ENCODE measurements at places on chromosomes 13 and 19. TPM values are rescaled to one million over a fixed set of nuclear protein-coding genes. Genes with fewer than 3 reads are reported as not detected.

GRCh38 chr13:106633321-106633720 lies 65.4 kb upstream of the ARGLU1 start:
- no peak for DNase-seq

GRCh38 chr19:31002518-31003244 lies 346.6 kb downstream of the TSHZ3 start:
- DNase-seq, result no peak

- DNase-seq, result no peak
Observed at GRCh38 chr13:72638059-72638815, 89.2 kb downstream of the MZT1 start.

DNA sequence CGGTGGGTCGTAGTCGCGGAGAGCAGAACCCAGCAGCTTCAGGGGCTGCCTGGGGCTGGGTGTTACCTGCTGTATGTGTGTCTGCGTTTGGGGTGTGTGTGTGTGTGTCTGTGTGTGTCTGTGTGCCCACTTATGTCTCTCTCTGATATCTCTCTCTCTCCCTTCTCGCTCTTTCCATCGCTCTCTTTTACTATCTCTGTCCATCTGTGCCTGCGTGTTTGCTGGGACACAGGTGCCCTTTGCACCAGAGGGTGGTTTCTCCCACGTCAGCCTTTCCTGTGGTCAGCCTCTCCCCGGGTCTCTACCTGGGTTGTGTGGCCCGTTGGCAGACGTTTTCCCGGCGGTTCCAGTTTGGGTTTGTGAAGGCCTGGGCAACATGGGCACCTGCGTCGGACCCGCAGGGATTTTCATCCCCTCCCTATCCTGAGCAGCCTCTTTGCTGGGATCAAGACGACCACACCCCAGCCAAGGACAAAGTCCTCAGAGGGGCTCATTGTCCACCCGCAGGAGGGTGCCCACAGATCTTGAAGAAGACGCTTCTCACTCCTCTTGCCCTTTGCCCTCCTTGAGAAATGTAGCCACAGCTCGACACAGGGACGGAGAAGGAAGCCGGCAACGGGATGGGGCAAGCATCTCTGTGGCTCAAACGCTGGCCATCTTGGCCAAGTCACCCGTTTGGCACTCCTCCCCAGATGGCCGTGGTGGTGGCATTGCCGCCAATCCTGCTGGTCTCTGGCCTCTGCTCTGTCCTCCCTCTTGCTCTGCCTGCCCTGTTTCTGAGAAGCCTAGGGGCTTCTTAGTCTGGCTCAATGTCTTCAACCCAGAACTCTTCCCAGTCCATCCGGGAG lies 43.3 kb downstream of the ZNF146 start:
- peak; percentile 63 for DNase-seq

DNA sequence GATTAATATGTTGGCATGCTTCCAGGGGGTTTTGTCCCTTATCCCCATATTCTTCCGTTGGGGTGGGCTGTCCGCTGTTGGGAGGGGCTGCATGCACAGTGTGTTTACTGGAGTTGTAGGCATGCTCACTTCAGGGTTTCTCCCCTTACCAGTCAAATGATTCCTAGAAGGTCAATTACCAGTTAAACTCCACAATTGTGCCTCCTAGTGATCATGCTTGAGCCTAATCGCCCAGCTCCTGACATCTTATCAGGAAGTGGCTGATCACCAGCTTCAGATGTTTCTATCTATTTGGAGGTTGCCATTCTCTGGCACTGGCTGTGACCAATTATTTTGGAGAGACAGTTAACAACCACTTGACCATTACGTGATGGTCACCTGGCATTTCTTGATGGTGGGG lies 1090.0 kb downstream of the SLITRK5 start:
- no peak for DNase-seq

DNA sequence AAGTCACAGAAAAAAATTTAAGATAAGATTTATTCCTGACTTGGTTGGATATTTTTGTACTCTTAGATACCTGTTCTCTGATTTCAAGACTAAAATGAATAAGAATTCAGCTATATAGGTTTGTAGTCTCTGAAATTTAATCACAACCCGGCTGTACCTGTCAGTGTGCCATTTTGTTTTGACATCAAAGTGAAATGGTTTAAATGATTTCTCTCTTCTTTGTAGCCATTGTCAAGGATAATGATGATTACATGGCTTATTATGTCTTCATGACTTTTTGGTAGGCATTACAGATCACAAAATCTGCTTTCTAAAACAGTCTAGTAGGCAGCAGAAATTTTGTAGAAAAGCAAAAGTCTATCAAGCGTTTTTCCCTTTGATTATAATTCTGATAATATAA lies 72.5 kb downstream of the PCDH17 start:
- DNase-seq, result no peak

DNA sequence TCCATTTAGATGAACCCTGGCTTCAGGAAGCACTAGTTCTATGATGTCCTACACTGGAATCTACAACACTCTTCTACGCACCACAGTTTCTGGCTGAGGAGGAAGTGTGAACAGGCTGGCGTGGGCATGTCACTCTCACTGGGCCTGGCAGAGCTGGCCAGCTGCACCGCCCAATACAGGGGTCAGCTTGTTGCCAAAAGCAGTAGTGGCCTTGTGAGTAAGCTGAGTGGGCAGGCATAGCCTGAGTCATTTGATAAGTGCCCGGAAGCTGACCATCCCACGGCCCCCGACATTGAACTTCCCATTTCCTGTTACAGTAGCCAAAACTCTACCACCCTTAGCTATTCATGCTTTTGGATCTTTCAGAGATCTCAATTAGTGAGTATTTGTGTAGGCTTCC lies 240.9 kb upstream of the SERP2 start:
- DNase-seq, result no peak

DNA sequence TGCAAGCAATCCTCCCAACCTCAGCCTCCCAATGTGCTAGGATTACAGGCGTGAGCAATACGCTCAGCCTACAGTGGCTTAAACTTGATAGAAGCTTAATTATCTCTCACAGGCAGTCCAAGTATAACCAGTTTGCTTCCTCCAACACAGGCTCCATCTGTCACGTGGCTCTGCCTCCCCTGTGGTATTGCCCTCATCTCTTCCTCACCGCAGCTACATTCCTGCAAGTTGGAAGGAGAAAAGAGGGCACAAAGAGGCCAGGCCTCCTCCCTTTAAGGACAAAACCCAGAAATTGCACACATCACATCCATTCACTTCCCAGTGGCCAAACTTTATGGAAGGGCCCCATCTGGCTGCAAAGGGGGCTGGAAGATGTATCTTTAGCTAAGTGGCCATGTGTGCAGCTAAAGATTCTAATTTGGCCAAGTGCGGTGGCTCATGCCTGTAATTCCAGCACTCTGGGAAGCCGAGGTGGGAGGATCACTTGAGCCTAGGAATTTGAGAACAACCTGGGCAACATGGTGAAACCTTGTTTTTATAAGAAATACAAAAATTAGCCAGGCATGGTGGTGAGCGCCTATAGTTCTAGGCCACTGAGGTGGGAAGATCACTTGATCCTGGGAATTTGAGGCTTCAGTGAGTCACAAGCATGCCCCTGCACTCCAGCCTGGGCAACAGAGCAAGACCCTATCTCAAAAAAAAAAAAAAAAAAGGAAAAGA lies 3.1 kb upstream of the SDHAF1 start:
- DNase-seq, result no peak

DNA sequence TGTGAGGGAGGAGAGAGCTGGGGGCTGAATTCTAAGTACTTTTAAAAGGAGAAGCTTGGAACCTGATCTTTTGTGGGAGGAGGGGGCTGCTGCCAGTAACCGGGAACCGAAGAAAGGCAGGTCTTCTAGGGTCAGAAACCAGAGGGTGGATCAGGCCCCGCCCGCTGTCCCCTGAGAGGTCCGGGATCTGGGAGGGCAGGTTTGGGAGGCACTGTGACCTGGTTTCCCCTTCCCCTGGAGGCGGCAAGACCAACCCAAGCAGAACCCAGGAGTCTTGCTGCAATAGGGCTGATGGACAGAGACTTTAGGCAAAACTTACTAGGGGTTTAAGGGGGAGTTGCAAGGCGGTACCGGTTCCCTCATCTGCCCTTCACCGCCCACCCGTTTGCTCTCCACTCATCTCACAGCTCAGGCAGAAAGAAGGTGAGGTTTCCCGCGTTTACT lies 707 bp upstream of the KLK8 start:
- no peak for DNase-seq

DNA sequence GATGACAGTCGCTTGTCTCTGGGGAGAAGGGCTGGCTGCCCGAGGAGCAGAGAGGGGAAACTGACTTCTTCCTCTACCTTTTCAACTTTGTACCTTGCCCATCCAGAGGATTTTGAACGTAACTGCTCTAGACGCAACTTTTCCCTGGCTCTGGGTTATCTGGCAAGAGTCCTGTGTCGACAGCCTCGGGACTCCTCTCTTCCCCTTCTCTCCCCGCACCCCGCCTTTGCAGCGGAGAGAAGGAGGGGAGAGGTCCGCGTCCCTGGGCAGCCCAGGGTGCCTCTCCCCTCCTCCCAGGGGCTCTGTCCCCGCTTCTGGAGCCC lies 574 bp downstream of the SH3GL1 start:
- DNase-seq, result no peak

GRCh38 chr19:45045671-45046353 lies 7.0 kb downstream of the CLASRP start:
- DNase-seq, result no peak

GRCh38 chr13:63184693-63185092 lies 1769.0 kb upstream of the PCDH20 start:
- DNase-seq, result no peak

- no peak for DNase-seq
Observed at GRCh38 chr13:91904597-91904996, 506.2 kb downstream of the GPC5 start.

DNA sequence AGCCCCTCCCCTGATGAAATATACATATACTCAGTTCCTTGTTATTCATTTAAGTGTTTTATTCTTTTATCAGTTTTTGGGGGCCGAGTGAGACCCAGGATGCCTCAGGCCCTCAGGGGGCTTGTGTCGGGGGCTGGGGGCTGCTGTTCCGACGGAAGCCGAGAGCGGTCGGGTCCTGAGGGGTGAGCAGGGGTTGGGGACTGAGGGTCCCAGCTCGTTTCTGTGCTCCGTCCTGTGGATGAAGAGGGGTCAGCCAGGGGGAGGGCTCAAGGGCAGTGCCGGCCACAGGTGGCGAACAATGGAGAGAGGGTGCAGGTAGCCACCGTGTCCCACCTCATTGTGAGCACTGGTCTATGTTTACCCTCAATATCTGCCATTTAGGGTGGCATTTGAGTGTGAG lies 1.9 kb downstream of the PCP2 start:
- no peak for DNase-seq

GRCh38 chr13:92537471-92537870 lies 689.1 kb upstream of the GPC6 start:
- no peak for DNase-seq

GRCh38 chr13:43274881-43275280 lies 251.5 kb downstream of the DNAJC15 start:
- DNase-seq, result no peak

DNA sequence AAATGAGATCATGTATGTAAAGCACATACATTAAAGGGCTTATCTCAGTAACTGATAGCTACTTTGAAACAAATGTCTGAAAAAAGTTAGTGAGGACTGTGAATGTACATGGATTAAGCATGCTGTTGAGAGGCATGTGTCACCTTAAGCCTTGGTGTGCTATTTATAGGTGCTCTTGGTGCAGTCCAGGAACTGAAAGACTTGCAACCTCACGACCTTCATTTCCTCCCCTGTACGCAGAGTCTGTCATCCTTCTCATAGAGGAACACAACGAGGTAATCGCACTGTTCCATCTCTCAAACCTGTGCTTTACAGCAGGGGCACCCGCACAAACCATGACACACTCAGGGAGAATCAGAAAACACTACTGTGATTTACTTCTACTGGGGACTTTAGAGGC lies 65.6 kb downstream of the UFM1 start:
- no peak for DNase-seq

DNA sequence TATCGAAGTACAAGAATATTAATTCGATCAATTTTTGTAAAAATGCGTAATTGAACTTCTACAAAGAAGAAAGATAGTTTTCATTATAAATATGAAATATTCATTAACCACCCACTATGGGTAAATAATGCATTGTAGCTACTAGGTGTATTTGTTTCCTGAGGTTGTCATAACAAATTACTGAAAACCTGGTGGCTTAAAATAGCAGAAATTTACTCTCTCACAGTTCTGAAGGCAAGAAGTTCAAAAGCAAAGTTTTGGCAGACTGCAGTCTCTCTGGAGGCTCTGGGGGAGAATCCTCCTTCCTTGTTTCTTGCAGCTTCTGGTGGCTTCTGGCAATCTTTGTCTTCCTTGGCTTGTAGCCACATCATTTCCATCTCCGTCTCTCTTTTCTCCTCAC lies 99.2 kb upstream of the MIR17HG start:
- DNase-seq, result no peak

DNA sequence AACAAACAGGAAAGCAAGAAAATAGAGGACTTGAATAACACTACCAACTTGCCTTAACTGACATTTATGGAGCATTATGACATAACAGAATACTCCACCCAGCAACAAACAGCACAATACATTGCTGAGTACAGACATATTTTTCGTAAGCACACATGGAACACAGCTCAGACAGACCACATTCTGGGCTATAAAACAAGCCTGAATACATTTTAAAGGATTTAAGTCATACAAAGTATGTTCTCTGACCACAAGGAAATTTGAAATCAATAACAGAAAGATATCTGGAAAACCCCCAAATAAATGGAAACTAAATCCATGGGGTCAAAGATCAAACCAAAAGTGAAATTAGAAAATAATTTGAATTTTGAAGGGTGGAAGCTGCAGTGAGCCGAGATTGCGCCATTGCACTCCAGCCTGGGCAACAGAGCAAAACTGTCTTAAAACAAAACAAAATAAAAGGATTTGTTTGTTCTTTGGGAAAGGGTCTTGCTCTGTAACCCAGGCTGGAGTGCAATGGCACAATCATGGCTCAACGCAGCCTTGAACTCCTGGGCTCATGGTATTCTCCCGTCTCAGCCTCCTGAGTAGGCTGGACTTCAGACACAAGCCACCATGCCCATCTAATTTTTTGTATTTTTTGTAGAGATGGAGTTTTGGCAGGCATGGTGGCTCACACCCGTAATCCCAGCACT lies 5.6 kb downstream of the ZDHHC20 start:
- no peak for DNase-seq

GRCh38 chr19:46621191-46622117 lies 3.4 kb downstream of the PTGIR start:
- DNase-seq, result no peak

- DNase-seq, result no peak
Observed at GRCh38 chr13:59458908-59459579, 704.7 kb downstream of the DIAPH3 start.

The HCST gene
- 1.3 TPM for total RNA-seq

The MEIOSIN gene
- not detected for total RNA-seq

The SBK2 gene
- not detected for total RNA-seq

The PSG1 gene
- not detected for total RNA-seq

The ADAMTS10 gene
- total RNA-seq, result 6.4 TPM

The FLT3LG gene
- total RNA-seq, result 2.0 TPM

The ZNF222 gene
- 6.7 TPM for total RNA-seq

The STXBP2 gene
- 108 TPM for total RNA-seq

The RNASEH2B gene
- 37.8 TPM for total RNA-seq

The FCAR gene
- not detected for total RNA-seq

The SLC25A41 gene
- total RNA-seq, result 1.1 TPM

The BBC3 gene
- 36.2 TPM for total RNA-seq

Measured in type B pancreatic cell (in vitro differentiated cells).